ENCODE measurements at places on chromosomes 2 and 18.

- DNase-seq = no peak
Observed at GRCh38 chr2:201126308-201127151, 10.6 kb downstream of the CFLAR start.

DNA sequence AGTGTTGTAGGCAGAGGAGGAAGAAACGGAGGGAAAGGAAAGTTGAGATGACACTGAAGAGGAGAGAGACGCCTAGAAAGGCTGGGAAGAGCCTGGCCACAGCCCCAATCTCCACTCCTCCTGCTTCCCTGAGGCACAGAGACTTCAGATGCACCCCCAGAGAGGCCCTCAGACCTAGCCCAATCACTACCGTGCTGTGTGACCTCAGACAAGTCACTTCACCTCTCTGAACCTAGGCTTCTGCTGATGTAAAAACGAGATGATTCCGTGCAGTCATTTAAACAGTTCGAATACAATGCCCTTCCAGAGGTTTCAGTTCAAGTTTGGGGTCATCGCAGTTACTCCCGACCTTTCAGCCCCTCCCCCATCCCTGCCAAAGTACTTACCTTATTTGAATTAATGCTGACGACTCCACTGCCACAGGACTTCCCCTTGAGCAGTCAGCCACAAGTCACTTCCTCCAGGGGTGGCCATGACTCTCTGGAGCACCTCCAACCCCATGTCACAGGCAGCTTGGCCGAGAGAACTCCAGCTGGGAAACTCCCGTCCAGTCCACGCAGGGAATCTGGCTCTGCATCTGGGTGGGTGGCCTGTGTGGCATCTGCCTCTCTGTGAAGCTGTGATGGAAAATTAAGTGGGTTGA lies 105.2 kb upstream of the ID2 start:
- DNase-seq = no peak

DNA sequence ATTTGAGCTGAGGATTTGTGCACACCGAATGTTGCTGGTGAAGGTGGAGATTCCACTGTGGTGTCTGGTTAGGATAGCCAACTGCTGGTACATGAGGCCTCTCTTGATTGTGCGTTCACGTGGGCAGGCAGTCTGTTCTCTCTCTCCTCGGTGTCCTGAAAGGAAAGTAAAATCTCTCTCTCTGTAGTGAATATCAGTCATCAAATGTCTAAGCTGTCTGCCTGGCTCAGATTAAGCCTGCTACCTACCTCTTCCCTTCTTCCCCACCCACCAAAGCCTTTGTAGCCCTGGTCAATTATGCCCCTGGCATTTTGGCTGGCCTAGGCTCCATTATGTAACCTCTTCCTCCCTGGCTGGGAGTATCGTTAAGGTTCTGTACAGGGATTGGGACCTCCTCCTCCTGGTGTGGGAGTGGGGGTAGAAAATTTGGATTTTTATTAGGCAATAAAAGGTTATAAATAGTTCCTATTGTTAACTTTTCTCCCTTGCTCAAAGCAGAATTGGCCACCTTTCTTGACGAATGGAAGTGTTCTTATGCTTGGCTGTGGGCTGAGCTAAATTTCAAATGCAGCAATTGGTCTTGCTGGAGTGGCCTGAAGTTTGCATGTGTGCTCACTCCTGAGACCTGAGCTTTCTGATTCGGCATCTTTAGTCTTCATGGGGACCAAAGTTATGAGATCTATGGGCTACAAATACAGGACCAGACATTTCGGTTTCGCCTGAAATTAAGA lies 148.8 kb downstream of the WDSUB1 start:
- no peak for DNase-seq

- no peak for DNase-seq
Observed at GRCh38 chr2:123453046-123453700, 571.9 kb upstream of the CNTNAP5 start.

DNA sequence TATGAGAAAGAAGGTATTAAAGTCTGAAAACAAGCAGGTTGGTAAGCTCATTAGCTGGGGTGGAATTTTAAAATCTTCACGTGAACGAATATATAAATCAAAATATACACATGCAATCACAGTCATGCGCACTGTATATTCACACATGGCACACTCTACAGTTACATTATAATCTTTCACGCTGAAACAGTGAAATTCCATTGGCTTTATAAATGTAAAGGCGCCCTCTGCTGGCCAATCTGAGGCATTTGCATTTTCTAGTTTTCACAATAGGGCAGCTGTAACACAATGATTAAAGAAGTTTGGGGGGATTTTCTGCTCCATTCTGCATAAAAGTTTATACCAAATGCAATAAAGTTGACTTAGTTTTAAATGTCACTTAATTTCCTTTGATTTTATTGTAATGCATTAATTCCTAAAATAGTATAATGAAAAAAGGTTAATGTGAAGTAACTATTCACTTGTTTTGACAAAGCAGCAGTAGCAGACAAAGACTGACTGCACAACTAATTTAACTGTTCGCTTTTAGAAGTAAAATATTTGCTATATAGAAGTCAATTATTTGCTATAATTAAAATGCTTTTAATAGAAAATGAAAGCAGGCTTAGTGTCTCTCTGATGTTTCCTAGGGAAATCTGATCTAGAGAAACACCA lies 17.2 kb downstream of the IFIH1 start:
- no peak for DNase-seq

- DNase-seq = no peak
Observed at GRCh38 chr2:228507231-228507824, 325.8 kb upstream of the SPHKAP start.

GRCh38 chr2:48939232-48939631 lies 183.7 kb upstream of the LHCGR start:
- no peak for DNase-seq

GRCh38 chr2:191821078-191821477 lies 25.8 kb downstream of the CAVIN2 start:
- DNase-seq = no peak

- DNase-seq = no peak
Observed at GRCh38 chr18:65751155-65752085, 608 bp downstream of the CDH7 start.

- DNase-seq = no peak
Observed at GRCh38 chr18:9101730-9102507, 580 bp upstream of the NDUFV2 start.

DNA sequence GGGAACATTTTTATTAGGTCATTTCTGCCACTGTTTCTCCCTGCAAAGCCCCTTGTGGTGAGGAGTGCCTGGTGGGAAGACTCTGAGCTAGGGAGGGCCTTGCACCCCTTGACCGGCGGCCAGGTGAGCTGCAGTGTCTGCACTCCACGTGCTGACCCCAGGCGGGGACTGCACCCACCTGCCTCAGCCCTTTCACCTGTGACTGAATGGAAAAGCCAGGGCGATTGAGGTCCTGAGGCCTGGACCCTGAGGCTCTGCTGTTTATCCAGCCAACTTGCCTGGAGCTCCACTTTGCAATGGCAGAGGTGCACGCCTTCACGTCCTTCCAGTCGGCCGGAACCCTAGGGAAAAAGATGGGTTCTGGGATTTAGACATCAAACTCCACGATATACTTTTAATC lies 53.1 kb downstream of the TMEM18 start:
- no peak for DNase-seq

- no peak for DNase-seq
Observed at GRCh38 chr2:75432761-75433361, 127.9 kb downstream of the EVA1A start.

DNA sequence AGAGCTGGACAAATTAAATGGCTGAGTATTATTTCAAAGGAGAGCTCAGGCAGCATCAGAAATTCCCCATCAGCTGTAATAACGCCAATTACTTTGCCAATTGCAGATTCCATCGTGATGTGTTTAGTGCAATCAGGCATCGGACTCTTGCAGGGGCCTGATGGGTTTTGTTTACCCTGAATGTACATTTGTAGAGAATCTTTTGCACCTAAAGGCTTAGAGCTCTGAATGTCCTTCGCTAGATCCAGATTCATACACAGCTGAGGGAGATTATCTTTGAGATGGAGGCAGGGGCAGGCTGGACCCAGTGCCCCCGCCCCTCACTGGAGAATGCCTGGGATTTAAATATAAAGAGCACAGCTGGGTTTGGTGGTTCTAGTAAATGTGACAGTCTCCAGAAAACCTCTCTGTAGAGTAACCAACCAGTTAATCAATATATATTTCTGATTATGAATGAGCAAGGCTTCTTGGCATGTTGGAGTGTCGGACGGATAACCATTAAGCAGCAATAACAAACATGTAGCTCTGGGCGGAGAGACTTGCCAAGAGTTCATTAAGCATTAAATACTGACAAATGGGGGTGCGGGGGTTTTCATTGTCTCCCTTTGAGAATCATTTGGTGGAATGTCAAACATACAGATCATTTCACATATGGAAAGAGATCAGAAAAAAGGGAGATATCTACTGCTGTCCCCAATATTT lies 200.9 kb downstream of the SETBP1 start:
- no peak for DNase-seq

GRCh38 chr2:150109912-150110311 lies 377.6 kb downstream of the RND3 start:
- no peak for DNase-seq

- no peak for DNase-seq
Observed at GRCh38 chr2:95347681-95348608, 50.8 kb downstream of the KCNIP3 start.

- no peak for DNase-seq
Observed at GRCh38 chr2:14189929-14190328, 442.6 kb upstream of the LRATD1 start.

- no peak for DNase-seq
Observed at GRCh38 chr18:80227472-80227871, 19.8 kb downstream of the PARD6G start.

GRCh38 chr2:128169497-128169896 lies 78.5 kb downstream of the UGGT1 start:
- DNase-seq = no peak

- DNase-seq = no peak
Observed at GRCh38 chr2:148279216-148279615, 258.3 kb downstream of the MBD5 start.

GRCh38 chr2:37300146-37300545 lies 24.5 kb downstream of the PRKD3 start:
- no peak for DNase-seq
